ENCODE measurements at places on chromosomes 3 and 15.

DNA sequence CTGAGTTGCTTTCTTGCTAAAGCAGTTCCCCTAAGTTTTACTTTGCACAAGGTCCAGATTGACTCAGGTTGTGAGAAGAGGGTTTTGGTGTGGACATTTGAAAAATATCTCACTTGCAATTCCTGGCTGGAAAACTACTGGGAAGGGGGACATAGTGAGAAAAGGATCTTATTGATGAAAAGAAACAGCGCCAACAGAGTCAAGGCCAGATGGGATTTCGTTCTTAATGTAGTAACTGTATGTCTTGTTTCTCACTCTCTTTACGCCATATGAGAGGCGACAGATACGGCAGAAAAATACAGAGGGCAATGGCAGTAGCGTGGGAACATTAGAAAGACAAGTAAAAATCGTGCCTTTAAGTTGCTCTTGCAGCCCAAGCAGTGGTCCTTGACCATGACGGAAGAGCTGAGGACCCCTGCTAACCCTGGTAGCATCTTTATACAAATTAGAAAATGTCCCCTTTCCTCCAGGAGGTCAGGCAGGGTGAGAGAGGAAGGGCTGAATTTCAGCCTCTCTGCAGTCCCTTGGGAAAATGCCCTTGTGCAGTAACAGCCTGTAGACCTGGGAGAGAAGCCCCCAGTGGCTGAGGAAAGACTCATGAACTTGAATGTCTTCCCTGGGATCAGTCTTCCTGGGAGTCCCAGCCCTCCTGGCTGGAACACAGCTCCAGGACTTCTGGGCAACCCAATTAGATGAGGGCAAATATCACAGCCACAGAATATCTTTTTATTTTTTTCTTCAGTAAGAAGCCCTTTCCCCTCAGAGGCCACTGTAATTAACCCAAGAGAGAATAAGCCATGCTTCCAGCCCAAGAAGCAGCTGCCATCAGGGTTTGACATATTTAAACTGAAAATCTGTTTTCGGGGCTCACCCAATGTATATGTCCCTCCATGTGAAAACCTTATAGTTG lies 113.4 kb downstream of the CD47 start:
- DNase-seq = no peak

- DNase-seq = no peak
Measured at GRCh38 chr3:27859821-27860220, 137.7 kb upstream of the EOMES start.

DNA sequence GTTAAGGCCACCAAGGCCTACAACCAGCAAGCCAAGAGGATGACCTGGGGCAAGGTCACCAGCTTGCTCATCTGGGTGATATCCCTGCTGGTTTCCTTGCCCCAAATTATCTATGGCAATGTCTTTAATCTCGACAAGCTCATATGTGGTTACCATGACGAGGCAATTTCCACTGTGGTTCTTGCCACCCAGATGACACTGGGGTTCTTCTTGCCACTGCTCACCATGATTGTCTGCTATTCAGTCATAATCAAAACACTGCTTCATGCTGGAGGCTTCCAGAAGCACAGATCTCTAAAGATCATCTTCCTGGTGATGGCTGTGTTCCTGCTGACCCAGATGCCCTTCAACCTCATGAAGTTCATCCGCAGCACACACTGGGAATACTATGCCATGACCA lies 3.6 kb downstream of the CXCR6 start:
- no peak for DNase-seq

- DNase-seq = no peak
Measured at GRCh38 chr15:29731865-29732264, 90.4 kb downstream of the TJP1 start.

DNA sequence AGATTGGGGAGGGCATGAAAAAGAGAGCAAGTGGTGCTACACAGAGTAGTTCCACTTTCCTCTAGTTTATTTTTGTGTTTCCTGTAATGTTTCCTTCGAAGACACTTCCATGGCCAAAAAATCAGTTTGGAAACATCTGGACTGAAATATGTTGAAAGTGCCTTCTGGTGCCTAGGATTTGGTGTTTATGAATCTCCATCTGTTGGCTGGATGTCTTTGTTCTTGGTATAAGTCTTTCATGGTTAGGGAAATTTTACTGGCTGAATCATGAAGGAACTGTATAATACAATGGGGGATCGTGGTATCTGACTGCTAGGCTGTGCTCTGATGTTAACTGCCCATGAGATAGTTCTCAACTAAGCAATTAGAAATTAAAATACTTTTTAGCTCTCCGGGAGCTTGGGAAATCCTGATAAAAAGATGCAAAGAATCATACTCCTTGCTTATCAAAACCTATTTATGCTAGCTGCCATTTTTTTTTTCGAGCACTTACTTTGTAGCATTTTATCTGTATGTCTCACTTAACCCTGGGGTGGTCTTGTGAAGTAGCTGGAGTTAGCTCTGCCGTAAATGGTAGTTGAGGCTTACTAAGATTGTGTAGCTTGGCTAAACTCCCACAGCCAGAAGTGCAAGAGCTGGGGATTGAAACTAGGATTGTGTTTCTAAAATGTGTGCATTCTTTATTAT lies 21.9 kb downstream of the AKAP13 start:
- DNase-seq = no peak

GRCh38 chr3:78003090-78003489 lies 963.2 kb downstream of the ROBO2 start:
- DNase-seq = no peak

- DNase-seq = no peak
Measured at GRCh38 chr3:25584011-25584789, 80.5 kb downstream of the TOP2B start.

DNA sequence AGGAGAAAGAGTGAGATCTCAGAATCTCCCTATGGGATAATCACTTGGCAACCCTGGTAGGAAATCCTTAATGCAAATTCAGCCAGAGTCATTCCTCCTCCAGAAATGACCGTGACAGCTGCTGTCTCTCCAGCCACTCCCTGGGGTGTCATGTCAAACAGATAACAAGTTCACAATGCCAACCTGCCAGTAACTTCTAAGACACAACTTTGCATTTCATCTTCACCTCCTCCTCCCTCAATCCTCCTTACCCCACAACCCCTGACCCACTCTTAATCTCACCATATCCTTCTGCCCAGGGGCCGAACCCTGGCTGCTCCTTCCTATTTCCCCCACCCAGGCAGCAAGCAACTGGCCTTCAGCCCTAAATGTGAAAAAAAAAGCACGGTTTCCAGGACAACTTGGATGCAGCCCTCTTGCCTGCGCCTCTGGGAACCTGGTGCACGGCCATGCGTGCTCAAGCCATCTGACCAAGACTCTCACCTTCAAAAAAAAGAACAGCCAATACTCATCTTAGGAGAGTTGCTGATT lies 166.0 kb downstream of the NTRK3 start:
- no peak for DNase-seq

- no peak for DNase-seq
Measured at GRCh38 chr15:93223803-93224202, 134.8 kb upstream of the RGMA start.

DNA sequence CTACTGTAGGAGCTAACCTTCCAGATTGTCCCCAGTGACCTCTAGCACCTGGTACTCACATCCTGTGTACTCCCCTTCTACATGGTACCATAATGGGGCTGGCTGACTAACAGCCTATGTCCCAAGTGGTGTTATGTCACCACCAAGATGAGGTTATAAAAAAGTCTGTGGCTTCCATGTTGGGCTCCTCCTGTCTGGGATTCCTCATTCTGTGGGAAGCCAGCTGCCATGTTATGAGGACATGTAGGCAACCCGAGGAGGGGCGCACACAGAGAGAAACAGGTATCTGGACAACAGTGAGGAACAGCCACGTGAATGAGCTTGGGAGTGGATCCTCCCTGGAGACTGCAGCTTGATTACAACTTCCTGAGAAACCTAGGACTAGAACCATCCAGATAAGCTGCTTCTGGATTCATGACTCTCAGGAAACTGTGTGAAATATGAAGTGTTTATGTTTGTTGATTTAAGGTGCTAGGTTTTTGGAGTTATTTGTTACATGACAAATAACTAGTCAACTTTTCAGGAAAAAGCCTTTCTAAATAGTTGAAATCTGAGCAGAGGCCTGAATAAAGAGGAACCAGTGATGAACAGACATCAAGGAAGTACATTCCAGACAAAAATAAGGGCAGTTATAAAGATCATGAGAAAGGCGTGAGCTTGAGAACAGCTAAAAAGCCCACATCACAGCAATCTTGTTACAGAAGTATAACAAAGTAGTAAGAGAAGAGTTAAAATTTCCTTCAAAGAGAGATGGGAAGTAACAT lies 21.7 kb downstream of the GOLIM4 start:
- DNase-seq = no peak

DNA sequence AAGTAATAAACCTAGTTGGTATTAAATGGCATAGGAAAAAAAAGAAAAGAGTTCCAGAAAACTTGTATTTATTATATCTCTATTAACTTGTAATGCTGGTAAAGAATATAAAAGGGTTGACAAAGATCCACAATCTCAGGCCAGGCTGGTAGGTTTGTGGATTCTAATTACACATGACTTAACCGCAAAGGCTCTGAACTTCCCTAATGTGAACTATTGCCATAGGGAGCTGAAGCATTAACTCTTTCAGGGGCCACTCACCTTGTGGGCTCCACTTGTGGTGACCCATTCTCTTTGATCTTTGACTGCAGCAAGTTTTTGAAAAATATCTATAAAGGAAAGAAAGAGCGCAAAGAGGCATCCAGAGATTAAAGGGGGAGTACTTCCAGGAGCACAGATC lies 58.5 kb downstream of the NEK10 start:
- DNase-seq = no peak

DNA sequence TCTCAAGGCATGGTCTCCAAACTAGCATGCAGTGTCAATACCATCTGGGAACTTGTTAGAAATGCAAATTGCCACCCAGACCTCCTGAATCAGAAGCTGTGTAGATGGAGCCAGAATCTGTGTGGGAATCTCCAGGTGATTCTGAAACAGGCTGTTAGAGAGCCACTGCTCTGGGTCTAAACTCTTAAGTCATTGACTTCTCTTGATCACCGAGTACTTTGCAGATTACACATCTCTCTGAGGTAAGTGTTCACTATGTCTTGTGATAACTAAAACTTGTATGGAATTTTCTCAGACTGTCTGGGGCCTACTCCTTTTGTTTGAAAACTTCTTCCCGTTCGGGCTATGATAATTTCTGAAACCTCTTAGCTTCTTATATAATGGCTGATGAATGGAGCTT lies 315.6 kb downstream of the EDEM1 start:
- no peak for DNase-seq

DNA sequence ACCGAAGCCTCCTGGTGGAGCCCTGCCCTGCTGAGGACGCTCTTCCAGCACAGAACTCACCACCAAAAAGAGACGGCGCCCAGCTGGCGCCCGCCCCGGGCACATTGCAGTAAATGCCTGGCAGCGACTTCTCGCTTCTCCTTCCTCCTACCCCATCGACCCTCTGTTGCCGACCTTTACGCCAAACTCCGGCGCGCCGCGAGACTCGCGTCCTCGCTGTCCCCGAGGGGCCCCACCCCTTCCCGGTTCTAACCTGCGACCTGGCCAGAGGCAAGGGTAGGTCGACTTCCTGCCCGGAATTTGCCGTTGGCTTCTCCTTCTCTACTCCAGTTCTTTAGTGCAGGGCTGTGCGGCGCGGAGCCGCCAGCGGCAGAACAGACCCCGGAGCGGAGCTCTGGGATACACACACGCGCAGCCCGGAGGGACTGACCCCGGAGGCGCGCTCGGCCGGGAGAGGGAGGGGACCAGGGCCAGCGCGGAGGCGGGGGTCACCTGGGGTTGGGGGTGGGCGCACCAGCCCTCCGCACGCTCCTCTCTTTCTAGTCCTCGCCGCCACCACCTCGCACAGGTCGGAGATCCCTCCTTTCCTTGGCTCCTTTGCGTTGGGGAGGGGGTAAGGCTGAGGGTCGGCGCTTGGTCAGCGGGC lies 226.6 kb upstream of the AZI2 start:
- peak; percentile 17 for DNase-seq

DNA sequence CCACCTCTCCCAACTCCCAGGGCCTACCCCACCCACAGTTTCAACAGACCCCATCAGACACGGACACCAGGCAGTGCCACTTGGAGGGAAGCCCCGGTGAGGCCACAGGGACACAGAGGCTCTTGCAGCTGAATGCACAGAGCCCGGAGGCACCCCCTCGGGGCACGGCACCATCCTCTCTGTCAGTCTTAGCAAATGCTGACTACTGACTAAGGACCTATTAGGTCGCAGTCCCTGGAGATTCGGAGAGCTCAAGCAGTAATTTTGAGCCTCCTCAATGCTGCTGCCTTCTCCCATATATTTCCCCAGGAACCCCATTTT lies 79.9 kb downstream of the VGLL4 start:
- no peak for DNase-seq

- DNase-seq = no peak
Measured at GRCh38 chr3:192331749-192332385, 395.5 kb downstream of the FGF12 start.

DNA sequence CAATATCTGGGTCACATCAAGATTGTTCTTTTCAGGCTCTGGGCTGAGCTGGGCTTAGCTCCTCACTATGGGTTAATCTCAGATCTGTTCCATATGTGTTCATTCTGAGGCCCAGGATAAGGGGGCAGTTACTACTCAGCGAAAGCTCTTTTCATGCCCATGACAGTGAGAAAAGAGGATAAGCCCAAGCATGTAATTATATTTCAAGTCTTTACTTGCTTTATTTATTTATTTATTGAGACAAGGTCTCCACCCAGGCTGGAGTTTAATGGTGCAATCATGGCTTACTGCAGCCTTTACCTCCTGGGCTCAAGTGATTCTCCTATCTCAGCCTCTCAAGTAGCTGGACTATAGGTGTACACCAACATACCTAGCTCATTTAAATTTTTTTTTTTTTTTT lies 44.7 kb upstream of the SELENOK start:
- no peak for DNase-seq

GRCh38 chr3:82055792-82056191 lies 294.3 kb upstream of the GBE1 start:
- no peak for DNase-seq

GRCh38 chr3:47877290-47877689 lies 74.4 kb downstream of the DHX30 start:
- no peak for DNase-seq
